Bronchial epithelial cell (primary cell): ENCODE measurements at places on chromosomes 1 and 21.

DNA sequence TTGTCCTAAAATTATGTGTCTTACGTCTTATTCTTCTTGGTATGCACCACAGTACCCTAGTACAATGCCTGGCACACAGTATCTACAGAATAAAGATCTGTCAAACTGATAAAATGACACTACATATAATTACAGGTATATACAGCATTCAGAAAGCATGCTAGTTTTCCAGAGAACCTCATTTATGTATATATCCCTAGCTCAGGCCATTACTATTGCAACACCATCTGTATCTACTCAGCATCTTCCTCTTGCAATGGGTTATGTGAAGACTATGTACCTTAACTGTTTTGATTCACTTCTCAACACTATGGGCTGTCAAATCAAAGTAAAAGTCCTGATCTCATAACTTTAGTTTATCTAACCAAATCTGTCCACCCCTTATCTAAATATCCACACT lies 58.5 kb upstream of the GUCA2A start:
- no peak for DNase-seq

GRCh38 chr1:61210435-61211154 lies 128.2 kb downstream of the NFIA start:
- DNase-seq: no peak

DNA sequence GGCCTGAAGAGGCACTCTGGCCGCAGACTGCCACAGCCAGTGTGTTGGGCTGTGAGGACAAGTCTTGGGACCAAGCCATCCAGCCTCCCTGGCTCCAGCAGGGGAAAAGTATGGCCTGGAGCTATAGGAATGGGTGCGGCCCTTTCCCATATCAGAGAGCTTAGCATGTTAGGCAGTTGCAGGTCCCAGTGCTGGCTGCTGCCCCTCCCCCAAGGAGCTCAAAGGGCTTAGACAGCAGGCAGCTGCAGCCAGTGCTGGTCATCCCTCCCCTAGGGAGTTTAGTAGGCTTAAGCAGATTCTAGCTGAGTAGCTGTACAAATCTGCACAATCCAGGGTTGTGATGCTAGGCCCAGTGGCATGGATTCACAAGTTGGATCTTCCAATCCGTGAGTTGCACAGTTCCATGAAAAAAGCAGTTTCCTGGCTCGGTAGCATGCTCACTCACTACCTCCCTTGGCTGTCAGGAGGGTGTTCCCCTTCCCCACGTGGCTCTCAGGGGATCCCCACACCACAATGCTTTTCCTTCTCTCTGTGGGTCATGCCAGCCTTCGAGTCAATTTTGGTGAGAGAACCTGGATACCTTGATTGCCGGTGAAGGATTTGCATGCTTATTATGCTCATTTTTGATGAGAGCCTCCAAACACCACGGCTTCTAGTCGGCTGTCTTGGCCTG lies 1490.8 kb downstream of the BRINP3 start:
- DNase-seq: no peak

DNA sequence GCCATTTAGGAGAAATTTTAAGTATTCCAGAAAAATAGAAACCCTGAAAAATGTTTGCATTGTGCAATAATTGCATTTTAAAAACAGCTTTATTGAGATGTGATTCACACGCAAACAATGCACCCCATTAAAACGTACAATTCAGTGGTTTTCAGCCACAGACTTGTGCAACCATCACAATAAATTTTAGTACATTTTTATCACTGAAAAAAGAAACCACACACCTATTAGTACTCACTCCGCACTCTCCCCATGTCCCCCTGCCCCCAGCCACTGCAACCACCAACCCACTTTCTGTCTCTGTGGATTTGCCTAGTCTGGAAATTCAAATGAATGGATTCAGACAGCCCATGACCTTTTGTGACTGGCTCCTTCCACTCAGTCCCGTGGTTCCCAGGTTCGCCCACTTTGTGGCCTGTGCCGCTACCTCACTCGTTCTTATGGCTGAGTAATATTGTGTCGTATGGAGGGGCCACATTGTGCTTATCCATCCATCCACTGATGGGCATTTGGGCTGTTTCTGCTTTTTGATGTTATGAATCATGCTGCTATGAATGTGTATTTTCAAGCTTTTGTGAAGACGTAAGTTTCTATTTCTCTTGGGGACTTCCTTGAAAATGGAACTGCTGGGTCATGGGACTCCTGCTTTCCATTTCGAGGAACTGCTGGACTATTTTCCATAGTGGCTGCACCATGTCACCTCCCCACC lies 147.7 kb upstream of the ARHGEF16 start:
- peak; percentile 6 for DNase-seq

DNA sequence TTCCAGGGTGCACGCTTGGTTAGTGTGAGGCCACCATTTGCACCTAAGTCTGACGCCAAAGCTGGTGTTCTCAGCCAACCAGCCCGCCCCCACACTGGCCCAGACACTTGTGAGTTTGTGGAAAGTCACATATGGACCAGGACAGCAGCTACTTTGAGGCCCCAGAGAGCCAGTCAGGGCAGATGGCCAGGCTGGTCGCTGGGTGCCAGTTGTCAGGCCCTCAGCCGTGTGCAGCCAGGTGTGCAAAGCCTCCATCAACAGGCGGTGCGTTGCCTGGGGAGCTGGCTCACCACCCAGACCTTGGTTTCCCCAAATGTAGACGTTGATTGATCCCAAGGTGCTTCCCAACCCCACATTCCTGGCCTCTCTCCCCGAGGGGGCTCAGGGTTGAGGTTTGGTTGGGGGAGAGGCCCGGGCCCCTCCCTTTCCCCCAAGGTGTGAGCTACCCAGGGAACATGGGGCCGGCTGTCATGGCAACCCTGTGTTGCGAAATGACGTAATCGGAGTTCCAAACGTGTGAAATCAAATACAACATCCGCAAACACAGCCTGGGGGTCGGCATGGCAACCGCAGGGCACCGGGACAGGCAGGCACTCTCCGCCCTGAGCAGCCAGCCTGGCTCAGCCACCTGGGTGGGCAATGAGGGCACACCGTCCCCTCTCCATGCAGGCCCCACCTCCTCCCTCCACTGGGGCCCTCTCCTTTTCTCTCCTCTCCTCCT lies 42.2 kb upstream of the WNT4 start:
- peak; percentile 80 for DNase-seq

DNA sequence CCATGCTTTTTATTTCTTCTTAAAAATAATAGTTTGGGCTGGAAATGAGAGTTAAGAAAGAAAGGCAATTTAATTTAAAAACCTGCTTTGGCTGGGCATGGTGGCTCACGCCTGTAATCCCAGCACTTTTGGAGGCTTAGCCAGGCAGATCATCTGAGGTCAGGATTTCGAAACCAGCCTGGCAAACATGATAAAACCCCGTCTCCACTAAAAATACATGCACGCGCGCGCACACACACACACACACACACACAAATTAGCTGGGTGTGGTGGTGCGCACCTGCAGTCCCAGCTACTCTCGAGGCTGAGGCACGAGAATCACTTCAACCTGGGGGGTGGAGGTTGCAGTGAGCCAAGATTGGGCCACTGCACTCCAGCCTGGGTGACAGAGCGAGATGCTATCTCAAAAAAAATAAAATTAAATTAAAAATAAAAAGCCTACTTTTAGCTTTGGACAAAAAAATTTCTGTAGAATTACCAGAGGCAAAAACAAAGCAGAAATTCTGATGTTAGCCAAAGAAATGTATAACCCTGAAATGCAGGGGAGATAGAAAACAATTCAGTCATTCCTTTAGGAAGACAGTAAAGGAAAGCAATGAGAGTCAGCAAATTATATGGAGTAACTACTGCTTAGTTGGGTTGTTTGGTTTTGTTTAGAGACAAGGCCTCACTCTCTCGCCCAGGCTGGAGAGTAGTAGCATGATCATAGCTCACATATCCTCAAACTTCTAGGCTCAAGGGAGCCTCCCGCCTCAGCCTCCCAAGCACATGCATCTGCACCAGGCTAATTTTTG lies 15.7 kb upstream of the IPP start:
- DNase-seq: no peak

GRCh38 chr1:214474467-214474866 lies 76.9 kb downstream of the PTPN14 start:
- DNase-seq: no peak

DNA sequence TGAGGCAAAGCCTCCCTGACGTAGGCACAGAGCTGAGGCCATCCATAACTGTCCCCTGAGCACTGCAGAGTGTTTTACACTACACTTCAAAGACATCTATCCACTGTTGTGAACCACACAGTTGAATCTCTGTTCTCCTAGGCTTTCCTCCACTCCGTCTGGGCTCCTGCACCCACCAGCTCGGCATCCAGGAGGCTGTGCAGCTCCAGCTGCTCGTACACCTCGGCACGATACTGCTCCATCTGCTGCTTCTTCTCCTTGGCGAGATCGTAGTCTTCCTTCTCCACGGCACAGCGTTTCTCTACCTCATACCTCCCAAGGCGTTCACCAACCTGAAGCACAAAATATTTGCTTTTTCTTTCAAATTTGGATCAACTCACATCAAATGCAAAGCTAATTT lies 18.2 kb downstream of the CEP104 start:
- DNase-seq: no peak
